ENCODE measurements at places on chromosomes 2 and 18. TPM values are rescaled to one million over a fixed set of nuclear protein-coding genes. Genes with fewer than 3 reads are reported as not detected.

DNA sequence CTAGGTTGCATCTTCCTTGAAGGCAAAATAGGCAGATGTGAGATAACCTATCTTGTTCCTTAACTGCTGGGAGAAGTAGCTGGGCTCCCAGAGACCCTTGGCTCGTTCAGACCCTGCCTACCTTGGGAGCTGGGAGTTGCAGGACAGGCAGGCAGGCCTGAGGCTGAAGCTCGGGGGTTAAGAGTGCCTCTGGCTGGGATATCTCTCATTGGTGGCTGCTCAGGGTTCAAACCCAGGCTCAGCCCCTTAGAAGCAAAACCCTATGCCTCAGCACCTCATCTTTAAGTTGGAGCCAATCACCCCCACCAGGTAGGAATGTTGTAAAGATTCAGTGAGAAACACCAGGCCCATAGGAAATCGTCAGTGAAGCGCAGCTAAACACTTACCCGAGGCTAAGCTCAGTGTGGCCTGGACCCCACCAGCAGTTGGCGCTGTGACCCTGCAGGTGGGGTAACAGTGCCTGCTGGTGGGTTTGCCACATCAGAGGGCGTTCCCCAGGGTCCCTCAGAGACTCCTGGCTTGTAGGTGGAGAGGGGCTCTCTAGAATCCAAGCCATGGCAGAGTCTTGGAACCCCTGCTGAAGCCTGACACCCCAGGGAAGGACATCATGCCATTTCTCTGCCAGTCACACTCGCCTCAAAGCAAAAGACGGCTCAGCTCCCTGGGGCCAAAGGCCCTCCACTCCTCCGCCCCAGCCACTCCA is 54.6 kb upstream of the GPR17 start:
- H3K4me1 ChIP-seq, result no peaks in the 10 kb centered on the region
- H3K27ac ChIP-seq, result no peak overlapping the region
- no peaks in the 10 kb centered on the region for H3K27me3 ChIP-seq
- no peak overlapping the region for H3K4me3 ChIP-seq
- peak; percentile 68 for DNase-seq

DNA sequence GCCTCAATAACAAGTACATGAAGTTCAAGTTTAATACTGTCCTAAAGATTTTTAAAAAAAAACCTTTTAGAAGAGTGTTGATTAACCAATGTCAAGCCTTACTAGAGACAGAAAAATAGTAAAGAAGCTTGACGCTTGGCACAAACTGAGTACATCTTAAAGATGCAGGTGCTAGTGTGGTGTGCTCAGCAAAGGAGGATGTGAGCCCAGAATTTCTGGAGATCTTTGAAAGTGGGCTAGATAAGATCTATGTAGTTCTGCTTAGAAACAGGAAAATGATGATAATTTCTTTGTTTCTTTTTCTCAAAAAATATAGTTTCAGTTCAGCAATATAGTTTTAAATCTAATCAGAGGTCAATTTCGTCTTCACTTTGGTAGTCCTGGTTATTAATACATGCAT is 118.3 kb upstream of the KLHL14 start:
- H3K4me3 ChIP-seq, result no peak overlapping the region
- no peak for DNase-seq
- peaks cover 8% of the 10 kb centered on the region for H3K4me1 ChIP-seq

DNA sequence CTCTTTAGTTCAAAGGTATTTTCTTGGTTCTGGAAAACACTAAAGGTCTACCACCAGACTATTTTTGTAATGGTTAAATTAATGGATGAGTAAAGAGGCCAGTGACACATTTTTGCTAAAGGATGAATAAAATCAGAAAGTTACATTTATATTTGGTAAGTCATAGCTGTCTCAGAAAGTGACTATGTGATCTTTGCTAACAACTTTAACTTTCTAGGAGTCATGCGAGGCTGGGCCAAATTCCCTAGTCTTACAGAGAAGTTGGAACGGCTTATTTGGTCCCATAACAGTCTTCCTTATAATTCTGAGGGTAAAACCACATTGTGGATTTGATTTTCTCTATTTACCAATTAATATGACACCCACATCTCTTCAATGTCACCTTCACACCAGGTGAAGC is 198.1 kb downstream of the PDE1A start:
- no peaks in the 10 kb centered on the region for H3K4me1 ChIP-seq
- H3K27ac ChIP-seq, result no peak overlapping the region
- H3K27me3 ChIP-seq, result no peaks in the 10 kb centered on the region
- H3K4me3 ChIP-seq, result no peak overlapping the region
- no peak for DNase-seq

Gene CRYGD
- 0.98 TPM for total RNA-seq

Gene SLC5A7
- 0.15 TPM for total RNA-seq

GRCh38 chr2:114405247-114406116 is 37.0 kb upstream of the DPP10 start:
- no peaks in the 10 kb centered on the region for H3K27me3 ChIP-seq
- no peaks in the 10 kb centered on the region for H3K36me3 ChIP-seq
- no peak for DNase-seq
- H3K27ac ChIP-seq, result no peak overlapping the region

GRCh38 chr2:7567646-7568045 is 650.4 kb downstream of the RNF144A start:
- H3K27ac ChIP-seq, result no peak overlapping the region
- no peak for DNase-seq
- H3K4me3 ChIP-seq, result no peak overlapping the region
- no peaks in the 10 kb centered on the region for H3K27me3 ChIP-seq
- H3K4me1 ChIP-seq, result no peaks in the 10 kb centered on the region

- H3K27me3 ChIP-seq, result no peaks in the 10 kb centered on the region
- H3K4me3 ChIP-seq, result no peak overlapping the region
- no peak overlapping the region for H3K27ac ChIP-seq
- H3K4me1 ChIP-seq, result no peaks in the 10 kb centered on the region
- DNase-seq, result no peak
Observed at GRCh38 chr18:72672364-72673184, 128.4 kb upstream of the CBLN2 start.

GRCh38 chr2:160252278-160252887 is 52.3 kb upstream of the ITGB6 start:
- no peaks in the 10 kb centered on the region for H3K4me1 ChIP-seq
- no peak overlapping the region for H3K4me3 ChIP-seq
- no peaks in the 10 kb centered on the region for H3K27me3 ChIP-seq
- H3K36me3 ChIP-seq, result no peaks in the 10 kb centered on the region

DNA sequence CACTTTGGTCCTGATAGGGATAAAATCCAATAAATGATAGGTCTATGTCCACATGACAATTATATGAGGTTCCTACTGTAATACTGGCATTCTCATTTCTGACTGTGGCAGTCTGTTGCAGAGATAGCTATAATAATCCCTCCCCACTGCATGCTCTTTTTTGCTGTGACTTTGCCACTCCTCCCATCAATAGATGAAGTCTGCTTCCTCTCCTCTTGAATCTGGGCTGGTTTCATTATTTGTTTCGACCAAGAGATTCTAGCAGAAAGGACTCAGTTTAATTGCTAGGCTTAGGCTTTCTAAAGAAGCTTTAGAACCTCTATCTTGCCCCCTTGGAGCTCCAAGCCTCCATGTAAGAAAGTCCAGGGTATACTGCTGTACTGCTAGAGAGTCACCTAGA is 23.3 kb upstream of the CREB1 start:
- DNase-seq, result no peak
- no peak overlapping the region for H3K4me3 ChIP-seq
- H3K27ac ChIP-seq, result no peak overlapping the region
- no peaks in the 10 kb centered on the region for H3K36me3 ChIP-seq
- peaks cover 10% of the 10 kb centered on the region for H3K4me1 ChIP-seq

Gene KIF5C
- 58.1 TPM for total RNA-seq

- no peak overlapping the region for H3K4me3 ChIP-seq
- no peak overlapping the region for H3K27ac ChIP-seq
- no peaks in the 10 kb centered on the region for H3K27me3 ChIP-seq
- no peak for DNase-seq
Observed at GRCh38 chr2:241157841-241158545, 7.7 kb downstream of the PPP1R7 start.

Gene AGAP1
- 40.5 TPM for total RNA-seq

Gene SGPP2
- not detected for total RNA-seq

DNA sequence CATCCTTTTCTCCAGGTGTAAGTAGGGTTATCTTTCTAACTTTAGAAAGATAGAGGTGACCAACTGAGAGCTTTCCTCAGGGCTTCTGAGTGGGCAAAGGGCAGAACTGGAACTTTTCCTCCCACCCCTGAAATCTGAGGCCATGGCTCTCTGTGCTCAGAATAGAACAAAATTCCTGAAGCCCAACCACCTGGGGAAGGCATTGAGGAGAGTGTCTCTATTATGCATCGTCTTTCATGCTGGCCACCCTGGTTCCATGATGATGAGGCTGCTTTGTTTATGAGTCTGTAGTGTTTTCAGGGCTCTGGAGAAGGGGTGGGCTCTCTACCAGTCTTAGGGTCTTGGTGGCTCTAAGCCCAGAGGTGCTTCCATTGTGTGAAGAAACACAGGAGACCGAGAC is 30.7 kb upstream of the IL1R1 start:
- H3K4me3 ChIP-seq, result no peak overlapping the region
- DNase-seq, result no peak

Gene PJVK
- 2.4 TPM for total RNA-seq

GRCh38 chr2:206225435-206226232 is 48.8 kb upstream of the ZDBF2 start:
- no peaks in the 10 kb centered on the region for H3K36me3 ChIP-seq
- no peak overlapping the region for H3K4me3 ChIP-seq
- H3K27me3 ChIP-seq, result no peaks in the 10 kb centered on the region
- DNase-seq, result no peak

GRCh38 chr2:177164131-177164530 is 48.5 kb upstream of the HNRNPA3 start:
- no peak overlapping the region for H3K4me3 ChIP-seq
- H3K27ac ChIP-seq, result no peak overlapping the region
- no peaks in the 10 kb centered on the region for H3K27me3 ChIP-seq
- H3K4me1 ChIP-seq, result peaks cover 10% of the 10 kb centered on the region
- no peak for DNase-seq

Gene TYW5
- 12.5 TPM for total RNA-seq

Measured in H1 (cell line).